ENCODE measurements at places on chromosomes 1 and 21.

- no peak for DNase-seq
Measured at GRCh38 chr1:166980383-166980782, 5.0 kb upstream of the ILDR2 start.

DNA sequence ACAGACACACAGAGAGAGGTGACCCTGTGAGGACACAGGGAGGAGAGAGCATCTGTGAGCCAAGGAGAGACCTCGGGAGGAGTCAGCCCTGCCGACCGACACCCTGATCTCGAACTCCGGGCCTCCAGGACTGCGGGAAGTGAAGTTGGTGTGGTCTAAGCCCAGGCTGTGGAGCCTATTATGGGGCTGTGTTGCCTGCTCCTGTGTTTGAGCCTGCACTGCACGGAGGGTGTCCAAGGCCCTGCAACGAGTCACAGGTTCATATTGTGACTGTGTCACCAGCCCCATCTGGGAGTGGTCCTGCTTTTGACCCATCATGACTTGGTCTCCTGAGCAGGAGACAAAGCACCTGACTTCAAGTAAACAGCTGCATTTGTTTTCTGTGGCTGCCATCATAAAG lies 186.0 kb upstream of the AJAP1 start:
- DNase-seq, result no peak

DNA sequence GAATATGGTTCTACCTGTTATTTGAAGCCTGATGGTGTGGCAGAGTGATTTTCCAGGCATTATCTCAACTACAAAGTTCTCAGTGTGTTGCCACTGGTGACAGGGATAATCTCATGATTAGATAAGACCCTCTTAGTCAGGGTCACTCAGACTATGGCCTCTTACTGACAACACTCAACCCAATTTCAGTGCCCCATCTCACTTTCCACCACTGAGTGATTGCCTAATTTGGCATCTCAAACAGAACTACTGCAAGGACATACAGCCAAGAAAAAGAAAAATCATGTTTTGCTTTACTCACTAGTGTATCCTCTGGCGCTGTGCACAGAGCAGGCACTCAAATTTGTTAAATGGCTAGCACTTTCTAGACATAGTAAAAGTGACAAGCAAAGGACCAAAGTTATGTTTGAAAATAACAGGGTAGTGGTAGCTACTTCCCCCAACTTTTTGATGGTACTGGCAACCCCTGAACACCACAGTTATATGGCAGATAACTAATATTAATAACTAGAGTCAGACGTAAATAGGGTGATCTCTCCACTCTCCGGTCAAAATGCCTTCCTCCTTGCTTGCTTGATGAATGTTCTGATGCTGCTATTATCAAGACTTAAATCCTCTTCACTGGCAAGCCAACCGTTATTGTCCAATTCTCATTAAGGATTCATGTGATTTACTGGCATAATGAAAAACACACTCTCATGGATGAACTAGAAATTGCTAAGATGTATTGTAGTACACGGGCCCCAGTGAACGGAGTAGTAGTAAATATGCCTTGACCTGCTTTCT lies 37.1 kb upstream of the SLC30A10 start:
- DNase-seq, result no peak

GRCh38 chr1:180524915-180525714 lies 22.7 kb upstream of the ACBD6 start:
- no peak for DNase-seq

DNA sequence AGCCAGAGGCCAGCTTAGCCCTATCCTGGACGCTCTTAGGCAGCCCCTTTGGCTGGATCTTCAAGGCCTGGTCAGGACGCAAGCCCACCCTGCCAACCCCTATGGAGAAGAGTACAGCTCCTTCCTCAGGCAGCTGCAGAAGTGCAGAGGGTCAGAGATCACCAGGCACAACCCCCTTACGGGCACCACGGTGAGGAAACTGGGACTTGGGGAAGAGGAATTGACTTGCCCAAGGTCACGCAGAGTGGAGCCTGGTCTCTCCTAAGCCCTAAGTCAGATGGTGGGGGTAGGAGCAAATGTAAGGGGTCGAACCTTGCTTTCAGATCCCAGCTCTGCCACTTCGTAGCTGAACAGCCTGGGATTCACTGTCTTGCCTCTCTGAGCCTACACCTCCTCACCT lies 3.7 kb downstream of the E2F2 start:
- DNase-seq, result no peak

All from transverse colon (tissue), 4 donors.